RPMI7951 (cell line): ENCODE measurements at places on chromosomes 5 and 9. TPM values are rescaled to one million over a fixed set of nuclear protein-coding genes. Genes with fewer than 3 reads are reported as not detected.

Gene SPZ1
- not detected in 2 replicates for total RNA-seq

Gene TMEM232
- total RNA-seq = 0.24 and 0.29 TPM in 2 replicates

Gene ANKRD20A1
- total RNA-seq = not detected in 2 replicates

Gene SMIM23
- not detected in 2 replicates for total RNA-seq

Gene SLC6A7
- total RNA-seq = not detected in 2 replicates

Gene FOXD4L5
- total RNA-seq = not detected in 2 replicates

Gene FBXW2
- total RNA-seq = 11.5 and 23.1 TPM in 2 replicates

Gene TRPM6
- total RNA-seq = under 0.01 TPM in 1 of 2 replicates, not detected in the other

Gene MEGF9
- 10.5 and 11.1 TPM in 2 replicates for total RNA-seq

Gene SLC34A3
- not detected in 2 replicates for total RNA-seq

Gene BDP1
- total RNA-seq = 13.4 and 14.4 TPM in 2 replicates

Gene ZNF883
- total RNA-seq = 1.8 and 4.2 TPM in 2 replicates

Gene RPP25L
- 27.6 and 37.6 TPM in 2 replicates for total RNA-seq

Gene GPR150
- 0.10 TPM in 1 of 2 replicates, not detected in the other for total RNA-seq

Gene TMOD1
- total RNA-seq = 0.98 and 1.3 TPM in 2 replicates

Gene ARRDC1
- total RNA-seq = 13.1 and 15.0 TPM in 2 replicates

Gene SPINK14
- not detected in 2 replicates for total RNA-seq

Gene SPEF2
- 0.84 and 0.98 TPM in 2 replicates for total RNA-seq

Gene ERCC8
- total RNA-seq = 25.6 TPM in 2 replicates

DNA sequence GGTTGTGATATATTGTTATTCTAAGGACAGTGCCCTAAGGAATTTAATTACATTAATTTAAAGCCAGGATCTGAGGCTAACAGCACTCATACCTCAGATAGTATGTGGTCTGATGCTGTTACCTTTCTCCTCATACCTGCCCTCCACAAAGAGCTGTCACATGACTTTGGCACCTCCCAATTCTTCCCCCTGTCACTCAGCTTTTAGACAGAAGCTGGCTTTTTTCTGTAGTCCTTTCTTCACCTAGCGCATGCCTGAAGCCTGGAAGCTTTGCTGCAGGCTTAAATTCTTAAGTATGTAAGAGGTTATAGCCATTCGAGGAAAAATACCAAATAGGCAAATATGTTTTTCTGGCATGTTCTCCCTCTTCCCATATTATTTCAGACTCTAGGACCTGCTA is 61.0 kb upstream of the ADAMTS19 start:
- no peak for DNase-seq

GRCh38 chr5:147509710-147510651 is at the start of gene DPYSL3:
TSS of gene DPYSL3 (minus strand) at chr5:147510068. CDS start at chr5:147509858, 210 bp downstream.
- DNase-seq = peak; percentile 89

- peak; percentile 6 for DNase-seq
Measured at GRCh38 chr5:72288924-72289323, 31.1 kb downstream of the MRPS27 start.

GRCh38 chr5:165333623-165334022 is 1828.2 kb downstream of the MAT2B start:
- no peak for DNase-seq

DNA sequence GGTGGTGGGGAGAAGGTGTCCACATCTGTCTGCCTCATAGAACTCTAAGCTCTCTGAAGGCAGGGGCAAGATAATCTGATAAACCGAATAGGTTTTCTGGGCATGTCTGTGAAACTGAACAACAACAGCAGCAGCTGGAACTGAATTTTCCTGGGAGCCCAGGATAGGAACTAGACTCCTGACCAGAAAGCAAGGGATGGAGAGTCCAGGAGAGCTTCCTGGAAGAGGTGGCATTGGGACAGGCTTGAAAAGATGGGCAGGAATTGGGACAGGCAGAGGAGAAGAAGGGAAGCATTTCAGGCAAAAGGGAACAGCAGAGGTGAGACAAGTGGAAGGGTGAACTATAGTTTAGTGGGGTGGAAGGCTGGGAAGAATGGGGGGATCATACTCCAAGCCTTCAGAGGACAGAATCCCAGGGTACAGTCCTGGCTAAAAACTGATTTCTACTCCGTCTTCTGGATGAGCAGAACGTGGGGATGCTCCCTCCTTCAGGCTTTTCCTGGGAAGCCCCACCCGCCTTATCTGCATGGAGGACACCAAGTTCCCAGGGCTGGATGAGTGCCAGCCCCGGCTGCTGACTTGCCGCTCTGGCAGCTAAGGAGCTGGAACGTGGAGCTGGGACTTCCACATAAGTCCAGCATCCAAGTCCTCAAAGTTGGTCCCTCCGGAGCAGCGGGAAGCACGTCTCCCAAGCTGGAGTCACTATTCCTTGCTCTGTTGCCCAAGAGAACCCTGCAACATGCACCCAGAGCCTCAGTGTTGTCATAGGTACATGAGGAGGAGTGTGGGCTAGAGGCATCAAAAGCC is 13.9 kb upstream of the KIF12 start:
- DNase-seq = peak; percentile 71

DNA sequence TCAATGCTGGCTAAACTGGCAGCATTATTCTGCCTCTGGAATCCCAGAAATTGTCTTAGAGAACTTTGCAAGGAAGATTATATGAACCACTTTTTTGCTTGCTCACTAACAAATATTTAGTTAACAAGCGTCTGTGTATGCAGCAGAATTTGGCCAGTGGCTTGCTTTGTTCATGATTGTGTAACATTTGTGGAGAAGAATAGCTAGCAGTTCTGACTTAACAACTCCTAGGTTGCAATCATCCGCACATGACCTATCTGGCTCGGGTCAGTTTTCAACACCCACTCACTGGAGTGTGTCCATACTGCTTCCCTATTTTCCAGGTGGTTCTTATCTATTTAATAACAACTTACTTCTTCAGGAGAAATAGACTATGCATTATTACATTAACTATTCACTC is 98.5 kb downstream of the SNX18 start:
- no peak for DNase-seq

DNA sequence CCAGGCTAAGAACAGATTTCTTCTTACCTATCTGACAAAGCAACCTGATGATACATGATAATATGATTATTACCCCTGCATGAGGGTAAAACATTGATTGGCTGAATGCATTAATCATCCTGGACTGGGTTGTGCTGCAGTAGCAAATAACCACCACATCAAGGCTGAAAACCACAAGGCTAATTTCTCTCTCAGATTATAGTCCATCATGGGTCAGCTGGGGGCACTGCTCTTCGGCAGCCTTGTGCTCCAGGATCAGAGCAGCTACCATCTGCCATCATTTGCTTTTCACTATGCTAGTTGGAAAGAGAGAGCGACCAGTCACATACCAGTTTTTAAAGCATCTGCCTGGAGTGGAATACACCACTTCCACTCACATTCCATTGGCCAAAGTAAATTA is 383.5 kb downstream of the RASEF start:
- DNase-seq = no peak

GRCh38 chr5:143219696-143220095 is 183.8 kb downstream of the NR3C1 start:
- DNase-seq = peak; percentile 72

GRCh38 chr9:76912636-76913275 is 6.8 kb upstream of the PRUNE2 start:
- DNase-seq = peak; percentile 39

GRCh38 chr5:148697180-148697808 is 43.0 kb upstream of the HTR4 start:
- DNase-seq = peak; percentile 60

- DNase-seq = peak; percentile 29
Measured at GRCh38 chr9:105290418-105290817, 46.0 kb downstream of the SLC44A1 start.

DNA sequence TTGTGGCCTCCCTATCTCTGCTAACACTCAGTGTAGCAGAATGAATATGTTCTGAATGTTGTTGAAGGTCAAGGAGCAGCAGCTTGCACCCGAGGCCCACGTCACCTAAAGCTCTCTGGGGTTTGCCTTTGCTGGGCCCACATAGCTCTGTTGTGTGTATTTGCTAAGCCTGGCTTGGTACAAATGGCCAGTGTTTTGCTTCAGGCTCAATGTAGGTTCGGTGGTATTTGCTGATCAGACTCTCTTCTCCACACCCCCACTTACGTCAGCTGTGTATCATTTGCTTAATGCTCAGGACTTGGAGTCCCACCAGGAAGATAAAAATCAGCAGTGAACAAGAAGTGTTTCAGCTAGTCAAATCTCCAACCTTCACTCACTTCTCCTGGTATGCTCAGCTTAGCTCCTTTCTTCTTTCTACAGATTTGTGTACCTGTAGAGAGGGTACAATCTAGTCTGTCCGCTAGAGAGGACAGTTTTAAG is 4.8 kb upstream of the RFESD start:
- DNase-seq = no peak

- peak; percentile 88 for DNase-seq
Measured at GRCh38 chr5:55601204-55601618, 66.4 kb upstream of the PLPP1 start.

- no peak for DNase-seq
Measured at GRCh38 chr5:172458976-172459782, 4.9 kb upstream of the SH3PXD2B start.

GRCh38 chr5:108670591-108671289 is 77.0 kb upstream of the FER start:
- DNase-seq = peak; percentile 16

GRCh38 chr9:127650518-127650917 is 38.4 kb downstream of the STXBP1 start:
- DNase-seq = no peak

- no peak for DNase-seq
Measured at GRCh38 chr5:80931411-80931810, 28.8 kb upstream of the RASGRF2 start.

- DNase-seq = no peak
Measured at GRCh38 chr5:131377785-131378325, 114.0 kb downstream of the CDC42SE2 start.

DNA sequence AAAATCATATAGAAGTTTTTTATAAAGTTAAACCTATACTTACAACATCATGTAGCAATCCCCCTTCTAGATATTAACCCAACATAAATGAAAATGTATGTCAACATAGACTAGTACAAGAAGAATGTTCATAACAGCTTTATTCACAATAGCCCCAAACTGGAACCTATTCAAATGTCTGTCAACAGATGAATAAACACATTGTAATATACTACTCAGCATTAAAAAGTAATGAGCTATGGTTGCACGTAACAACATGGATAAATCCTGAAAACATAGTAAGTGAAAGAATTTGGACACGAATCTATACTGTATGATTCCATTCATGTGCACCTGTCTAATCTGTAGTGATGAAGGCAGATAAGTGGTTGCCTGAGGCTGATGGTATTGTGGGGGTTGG is 73.9 kb downstream of the CSNK1G3 start:
- DNase-seq = no peak

DNA sequence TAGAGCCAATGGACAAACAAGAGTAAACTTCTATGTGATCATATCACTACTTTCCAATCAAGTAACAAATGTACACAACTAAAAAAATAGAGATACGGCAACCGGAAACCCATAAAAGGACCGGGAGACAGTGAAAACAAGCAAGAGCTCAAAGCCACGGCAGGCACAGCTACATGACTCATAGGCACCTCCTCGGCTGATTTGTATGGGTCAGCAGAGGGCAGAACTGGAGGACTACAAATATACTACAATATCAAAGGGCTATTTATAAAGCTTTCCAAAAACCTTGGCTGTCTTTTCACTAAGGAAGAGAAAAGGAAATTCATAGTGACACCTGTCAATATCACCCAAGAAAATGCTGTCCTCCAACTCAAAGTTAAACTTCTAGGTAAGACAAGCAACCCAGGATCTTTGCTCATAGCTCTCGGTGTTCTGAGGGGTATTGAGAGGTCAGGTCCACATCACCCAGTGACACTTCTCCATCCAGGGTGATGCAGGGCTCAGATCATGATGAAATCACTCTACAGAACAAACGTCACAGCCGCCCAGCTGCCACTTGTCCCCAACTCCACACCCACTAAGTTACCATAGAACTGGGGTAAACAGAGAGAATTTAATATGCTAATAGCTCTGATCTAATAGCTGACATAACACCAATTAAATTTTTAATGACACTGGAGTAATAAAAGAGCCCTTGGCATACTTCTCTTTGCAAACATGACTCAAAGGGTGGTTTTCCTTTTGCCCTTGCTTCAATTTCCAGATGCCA is 41.3 kb downstream of the PFDN1 start:
- DNase-seq = peak; percentile 84

- DNase-seq = peak; percentile 22
Measured at GRCh38 chr5:67156976-67157583, 39.5 kb downstream of the CD180 start.

GRCh38 chr5:88660264-88660946 is 222.6 kb downstream of the MEF2C start:
- DNase-seq = peak; percentile 91

GRCh38 chr5:59891962-59892643 is 1.4 kb downstream of the PDE4D start:
- DNase-seq = no peak

GRCh38 chr9:5453004-5453403 is 2.7 kb downstream of the CD274 start:
- no peak for DNase-seq

DNA sequence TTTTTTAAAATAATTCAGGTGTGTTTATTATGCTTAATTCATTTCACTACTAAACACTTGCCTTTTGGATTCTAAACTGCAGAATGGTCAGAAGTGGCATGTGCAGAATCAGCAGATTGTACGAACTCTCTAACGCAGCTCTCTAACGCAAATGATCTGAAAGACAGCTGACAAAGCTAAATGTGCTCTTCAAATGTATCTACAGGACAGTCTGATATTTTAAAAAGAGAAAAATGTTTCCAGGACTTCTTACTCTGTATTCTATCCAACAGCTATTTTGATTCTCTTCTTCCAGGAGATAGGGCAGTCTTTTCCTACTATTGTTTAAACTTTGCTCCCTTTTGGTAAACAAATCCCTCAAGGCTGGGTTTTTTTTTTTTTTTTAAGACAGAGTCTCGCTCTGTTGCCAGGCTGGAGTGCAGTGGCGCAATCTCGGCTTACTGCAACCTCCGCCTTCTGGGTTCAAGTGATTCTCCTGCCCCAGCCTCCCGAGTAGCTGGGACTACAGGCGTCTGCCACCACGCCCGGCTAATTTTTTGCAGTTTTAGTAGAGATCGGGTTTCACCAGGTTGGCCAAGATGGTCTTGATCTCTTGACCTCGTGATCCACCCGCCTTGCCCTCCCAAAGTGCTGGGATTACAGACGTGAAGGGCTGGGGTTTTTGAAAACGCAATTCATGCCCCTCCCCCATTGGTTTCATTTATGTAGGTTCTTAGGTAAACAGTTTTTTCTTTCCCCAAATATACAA is 1.2 kb downstream of the NMRK1 start:
- no peak for DNase-seq

DNA sequence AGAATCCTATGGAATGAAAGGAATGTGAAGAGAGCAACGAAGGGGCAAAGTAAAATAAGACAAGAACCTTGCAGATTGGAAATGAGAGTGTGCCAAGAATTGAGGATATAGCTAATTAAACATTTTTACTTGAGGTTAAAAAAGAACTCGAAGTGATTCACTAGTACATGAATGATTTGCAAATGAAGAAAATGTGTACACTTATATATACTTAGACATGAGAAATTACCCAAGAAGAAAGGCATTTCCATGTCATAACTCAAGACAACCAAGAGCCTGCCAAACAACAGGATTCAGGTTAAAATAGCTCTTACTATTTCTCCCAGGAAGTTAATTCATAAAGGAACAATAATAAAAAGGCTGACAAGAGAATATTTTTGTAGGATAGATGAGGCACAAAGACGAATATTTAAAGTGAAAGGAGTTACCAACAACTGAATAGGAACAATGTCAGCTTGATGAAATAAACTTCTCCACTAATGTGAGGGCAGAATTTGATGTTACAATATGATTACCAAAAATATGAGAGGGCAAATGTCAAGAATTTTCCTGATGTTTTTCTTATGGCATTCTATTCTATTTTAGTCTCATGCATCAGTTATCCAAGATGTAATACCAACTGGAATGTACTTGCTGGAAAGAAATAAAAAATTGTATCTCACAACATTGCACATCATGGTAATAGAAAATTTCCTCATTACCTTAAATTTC is 18.9 kb upstream of the NPR3 start:
- DNase-seq = no peak
